ENCODE measurements at places on chromosomes 4 and X.

DNA sequence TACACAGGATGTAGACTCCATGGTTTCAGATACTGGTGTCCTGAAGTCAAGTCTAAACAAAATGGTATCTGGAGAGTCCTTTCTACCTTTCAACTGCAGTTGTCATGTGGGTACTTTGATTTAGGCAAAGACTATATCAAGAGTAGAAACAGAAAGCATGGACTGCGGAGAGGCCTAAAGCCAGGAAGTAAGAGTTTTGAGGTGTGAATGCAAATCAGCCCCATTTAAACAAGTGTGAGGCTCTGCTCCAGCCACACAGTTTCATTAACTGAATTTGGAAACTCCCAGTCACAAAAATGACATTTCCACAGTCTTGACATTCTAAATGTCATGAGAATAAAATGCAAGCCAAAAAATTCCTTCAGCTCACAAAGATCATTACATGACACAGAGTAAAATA is 87.2 kb upstream of the MCF2 start:
- no peak for DNase-seq

DNA sequence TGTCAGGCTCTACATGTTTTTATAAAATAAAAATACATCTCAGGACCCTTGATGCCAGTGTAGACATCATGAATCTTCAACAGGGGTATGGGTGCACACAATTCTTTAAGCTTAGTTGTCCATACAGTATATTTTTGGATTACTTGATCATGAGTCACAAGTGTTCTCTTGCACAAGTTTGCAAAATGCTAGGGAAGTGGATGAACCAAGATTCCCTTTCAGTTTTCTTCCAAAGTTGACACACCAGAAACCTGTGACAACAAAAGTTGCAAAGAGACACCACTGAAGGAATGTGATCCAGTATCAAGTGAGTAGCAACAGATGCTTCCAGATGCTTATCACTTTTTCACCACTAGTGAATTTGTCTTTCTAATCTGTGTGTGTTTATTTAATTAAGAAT is 1021.2 kb downstream of the PCDH7 start:
- no peak for DNase-seq

DNA sequence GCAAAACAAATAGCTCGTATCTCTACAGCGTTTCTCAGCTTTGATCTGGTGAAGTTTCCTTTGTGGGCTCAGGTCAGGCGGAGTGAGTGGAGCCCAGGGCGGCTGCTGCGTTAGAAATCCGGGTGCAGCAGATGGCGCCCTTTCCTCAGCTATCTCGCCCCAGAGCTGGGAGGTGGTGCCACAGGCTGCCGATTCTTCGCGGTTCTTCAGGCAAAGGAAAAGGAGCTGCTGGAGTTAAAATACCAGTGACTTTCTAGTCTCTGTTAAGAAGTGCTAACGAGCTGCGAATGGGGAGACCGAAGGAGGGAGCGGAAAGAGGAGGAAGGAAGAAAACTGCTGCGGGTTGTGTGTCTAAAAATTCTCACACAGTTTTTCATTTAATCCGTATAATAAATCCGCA is 114.6 kb downstream of the CPE start:
- DNase-seq, result peak; percentile 31

GRCh38 chr4:24229978-24230377 is 340.1 kb upstream of the PPARGC1A start:
- no peak for DNase-seq

- DNase-seq, result no peak
These were observed 52.3 kb upstream of the KLF3 start for GRCh38 chr4:38611676-38612075.

- no peak for DNase-seq
These were observed 76.2 kb upstream of the GRXCR1 start for GRCh38 chr4:42816189-42816879.

DNA sequence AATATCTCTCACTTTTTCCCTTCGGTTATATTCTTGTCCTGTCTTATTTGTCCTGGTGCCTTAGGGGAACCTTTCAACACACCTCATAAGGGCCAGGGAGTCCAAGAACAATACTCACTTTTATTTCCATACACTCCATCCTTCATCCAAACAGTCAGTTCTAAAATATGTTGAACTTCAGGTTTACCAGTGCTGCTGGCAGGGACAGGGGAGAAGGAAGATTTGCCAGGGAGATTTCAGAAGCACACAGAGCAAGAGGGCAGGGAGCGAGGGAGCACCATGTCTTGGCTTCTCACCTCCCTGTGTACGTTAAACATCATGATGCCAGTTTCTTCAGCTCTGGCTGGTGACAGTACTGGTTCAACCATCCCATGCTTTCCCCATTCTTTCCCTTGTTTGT is 631.1 kb upstream of the FAT1 start:
- DNase-seq, result no peak

GRCh38 chr4:24988776-24989175 is 42.0 kb downstream of the LGI2 start:
- no peak for DNase-seq

- DNase-seq, result no peak
These were observed 63.4 kb upstream of the ENPEP start for GRCh38 chr4:110412354-110413065.

DNA sequence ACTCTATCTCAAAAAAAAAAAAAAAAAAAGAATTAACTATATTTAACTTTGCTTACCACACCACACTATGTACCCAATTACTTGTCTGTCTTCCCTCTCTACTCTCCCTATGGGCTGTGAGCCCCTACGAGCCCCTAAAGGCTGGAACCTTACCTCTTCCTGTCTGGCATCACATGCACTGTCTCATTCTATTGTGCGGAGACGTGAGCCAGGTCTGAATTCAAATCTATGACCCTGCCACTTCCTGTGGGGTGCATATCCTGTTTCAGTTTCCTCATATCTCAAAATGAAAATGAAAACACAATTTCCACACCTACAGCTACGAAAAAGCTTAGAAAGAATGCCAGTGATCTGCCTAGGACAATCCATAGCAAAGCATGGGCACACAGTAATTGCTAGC is 42.9 kb upstream of the HS3ST1 start:
- DNase-seq, result peak; percentile 51

DNA sequence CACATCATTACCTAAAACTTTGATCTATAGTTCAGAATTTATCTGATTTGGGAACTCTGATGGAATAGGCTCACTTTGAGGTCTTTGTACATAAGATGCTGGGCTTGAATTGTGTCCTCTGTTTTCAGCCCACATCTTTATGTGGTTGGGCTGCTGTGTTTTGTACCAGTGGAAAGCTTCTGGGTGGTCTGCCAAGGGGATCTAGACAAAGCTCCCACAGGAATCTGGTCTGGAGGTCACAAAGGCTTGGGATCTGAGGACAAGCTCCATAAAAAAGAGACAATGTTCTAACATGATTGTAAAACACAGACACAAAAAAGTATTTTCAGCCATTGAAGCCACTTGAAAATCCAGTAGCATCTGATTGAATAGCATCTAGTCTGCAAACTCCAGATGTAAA is 393.5 kb upstream of the PITX2 start:
- no peak for DNase-seq

DNA sequence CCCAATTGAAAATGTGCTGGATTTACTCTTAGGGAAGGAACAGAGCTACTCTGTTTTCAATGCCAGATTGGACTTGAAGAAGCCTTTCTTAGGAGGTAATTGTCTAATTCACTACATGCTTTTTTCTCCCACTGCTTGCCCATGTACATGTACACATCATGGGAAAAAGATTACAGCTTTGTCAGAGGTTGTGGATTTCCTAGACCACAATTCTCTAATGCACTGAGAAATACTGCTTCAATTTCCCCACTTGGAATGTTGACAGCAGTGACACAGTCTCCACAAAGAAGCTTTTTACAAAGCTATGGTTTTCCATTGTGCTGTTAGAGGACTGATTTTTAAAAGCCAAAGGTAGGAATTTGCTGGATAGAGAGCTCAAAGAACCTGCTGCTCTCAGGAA is 19.5 kb downstream of the ZAR1 start:
- DNase-seq, result no peak

DNA sequence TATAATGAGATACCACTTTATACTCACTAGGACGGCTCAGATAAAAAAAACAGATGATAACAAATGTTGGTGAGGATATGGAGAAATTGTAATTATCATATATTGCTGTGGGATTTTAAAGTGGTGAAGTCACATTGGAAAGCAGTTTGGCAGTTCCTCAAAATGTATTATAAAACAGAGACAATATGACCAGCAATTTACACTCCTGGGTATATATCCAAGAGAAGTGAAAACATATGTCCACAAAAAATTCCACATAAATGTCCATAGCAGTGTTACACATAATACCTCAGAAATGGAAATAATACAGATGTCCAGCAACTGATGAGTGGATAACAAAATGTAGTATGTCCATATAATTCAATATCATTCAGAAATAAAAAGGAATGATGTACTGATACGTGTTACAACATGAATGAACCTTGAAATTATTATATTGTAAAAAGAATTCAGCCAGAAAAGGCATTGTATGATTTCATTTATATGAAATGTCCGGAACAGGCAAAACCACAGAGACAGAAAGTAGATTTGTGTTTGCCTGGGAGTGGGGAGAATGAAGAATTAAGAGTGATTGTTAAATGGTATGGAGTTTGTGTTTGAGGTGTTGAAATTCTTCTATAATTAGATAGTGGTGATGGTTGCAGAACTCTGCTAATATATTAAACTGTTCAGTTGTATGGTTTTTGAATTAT is 220.9 kb downstream of the SLC7A11 start:
- no peak for DNase-seq

DNA sequence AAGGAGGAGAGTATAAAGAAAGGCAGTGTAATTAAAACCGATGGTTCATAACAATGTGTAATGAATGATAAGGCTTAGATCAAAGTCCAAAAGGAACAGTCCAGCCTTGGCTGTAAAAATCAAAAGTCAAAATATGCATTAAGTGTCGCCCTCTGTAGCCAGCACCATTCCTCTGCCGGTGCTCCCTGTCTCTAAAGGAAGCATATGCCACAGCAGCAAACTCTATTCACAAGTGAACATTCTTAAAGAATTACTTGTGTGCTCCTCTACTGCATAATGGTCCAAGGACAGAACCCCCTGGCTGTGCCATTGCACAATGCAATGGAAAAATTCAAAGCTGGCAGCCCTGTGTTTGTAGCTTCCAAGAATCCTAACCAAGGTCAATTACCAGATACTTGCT is 16.3 kb upstream of the MBNL3 start:
- no peak for DNase-seq

- no peak for DNase-seq
These were observed 55.3 kb upstream of the APELA start for GRCh38 chr4:164821711-164822110.

GRCh38 chr4:25760518-25761157 is 102.2 kb downstream of the SEL1L3 start:
- no peak for DNase-seq

GRCh38 chr4:93466446-93466845 is 362.1 kb upstream of the ATOH1 start:
- no peak for DNase-seq

GRCh38 chr4:3343358-3343757 is 50.5 kb downstream of the RGS12 start:
- no peak for DNase-seq

- no peak for DNase-seq
These were observed 59.4 kb upstream of the LIMCH1 start for GRCh38 chr4:41478518-41478917.

- DNase-seq, result no peak
These were observed 99.3 kb upstream of the EGFL6 start for GRCh38 chrX:13469963-13470684.

DNA sequence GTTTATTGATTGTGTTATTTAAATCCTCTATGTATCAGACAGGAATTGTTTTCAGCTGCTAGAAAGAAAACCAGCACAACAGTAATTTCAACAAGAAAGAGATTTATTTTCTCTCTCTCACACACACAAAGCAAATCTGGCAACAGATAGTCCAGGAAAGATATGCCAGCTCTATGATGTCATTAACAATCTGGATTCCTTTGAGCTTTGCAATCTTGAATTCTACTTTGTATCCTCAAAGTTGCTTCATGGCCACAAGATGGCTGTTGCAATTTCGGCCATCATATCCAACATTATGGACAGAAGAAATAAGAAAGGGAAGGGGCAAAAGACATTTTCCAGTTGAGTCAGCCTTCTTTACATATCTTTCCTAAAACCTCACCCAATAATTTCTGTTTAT is 19.8 kb upstream of the FMR1 start:
- no peak for DNase-seq

DNA sequence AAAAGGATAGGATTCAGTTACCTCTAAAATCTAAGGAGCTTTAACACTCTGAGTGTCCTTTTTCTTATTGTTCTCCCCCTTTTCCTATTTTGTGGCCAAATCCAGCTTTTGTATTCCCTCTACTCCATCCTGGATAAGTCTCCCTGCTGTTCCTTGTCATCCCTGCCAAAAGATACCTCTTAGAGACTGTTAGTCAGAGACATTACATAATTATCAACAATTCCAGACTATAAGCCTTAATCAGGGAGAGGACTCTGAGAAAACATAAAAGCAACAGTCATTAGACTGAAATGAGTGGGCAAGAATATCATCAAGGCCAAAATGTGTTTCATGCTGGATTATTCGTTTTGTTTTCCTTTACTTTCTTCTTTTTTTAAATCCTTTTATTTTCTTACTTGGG is 206.9 kb downstream of the FAM47B start:
- no peak for DNase-seq

DNA sequence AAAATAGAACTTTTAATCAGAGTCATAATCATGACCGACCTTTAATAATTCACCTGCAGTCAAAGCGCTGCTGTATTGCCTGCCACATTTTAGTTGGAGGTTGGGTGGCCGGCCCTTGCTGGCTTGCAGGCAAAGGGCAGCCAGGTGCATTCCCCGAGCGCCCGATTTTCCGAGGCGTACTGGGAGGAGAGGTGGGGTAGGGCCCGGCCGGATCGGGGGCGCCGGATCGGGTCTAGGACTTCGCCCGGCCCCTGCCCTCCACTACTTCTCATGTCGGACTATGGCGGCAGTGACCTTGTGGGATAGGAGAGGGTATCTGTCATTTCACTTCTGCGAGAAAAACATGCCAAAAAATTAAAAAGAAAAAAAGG is 2.5 kb upstream of the RS1 start:
- no peak for DNase-seq

DNA sequence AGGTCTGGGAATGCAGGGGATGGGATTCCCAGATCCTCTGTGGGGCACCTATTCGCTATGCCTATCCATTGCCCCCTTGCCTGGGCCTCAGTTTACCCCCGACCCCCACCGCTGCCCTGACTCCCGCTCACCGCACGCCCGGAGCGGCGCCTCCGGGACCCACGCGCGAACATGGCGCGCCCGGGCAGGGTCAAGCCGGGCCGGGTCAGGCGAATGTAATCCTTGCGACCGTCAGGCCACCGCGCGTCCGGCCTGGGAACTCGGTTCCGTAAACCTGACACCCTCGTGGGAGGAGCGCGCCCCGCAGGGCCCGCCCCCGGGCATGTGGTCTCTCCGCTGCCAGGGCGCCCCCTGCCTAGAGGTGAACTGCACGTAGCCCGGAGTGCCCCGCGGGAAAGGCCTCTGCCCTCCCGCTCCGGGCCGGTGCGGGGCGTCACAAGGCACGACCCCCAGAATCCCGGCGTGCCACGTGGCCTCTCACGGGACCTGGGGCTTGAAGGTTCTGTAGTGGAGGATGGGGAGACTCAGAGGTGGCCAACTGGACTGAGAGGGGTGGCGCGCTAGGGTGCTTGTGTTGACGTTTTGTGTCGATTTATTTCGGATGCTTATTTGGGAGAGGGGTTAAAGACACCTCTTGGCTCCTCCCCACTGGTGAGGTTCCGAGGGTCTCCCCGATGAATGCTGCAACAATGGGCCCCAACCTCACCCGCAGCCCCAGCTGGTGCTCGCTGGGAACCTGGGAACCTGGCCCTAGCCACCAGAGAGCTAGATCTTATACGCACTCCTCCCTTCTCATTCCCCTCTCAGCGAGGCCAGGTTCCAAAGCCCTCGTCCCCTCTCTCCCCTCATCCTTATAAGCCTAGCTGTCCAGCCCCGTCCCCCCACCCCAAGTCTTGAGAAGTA is at the start of gene PRICKLE3:
Gene PRICKLE3, minus strand, starts transcription at position 249 of the 903 bp plus-strand sequence. Its CDS starts 76 bp downstream, at position 173.
- peak; percentile 69 for DNase-seq
